ENCODE measurements at places on chromosomes 11 and 22.

DNA sequence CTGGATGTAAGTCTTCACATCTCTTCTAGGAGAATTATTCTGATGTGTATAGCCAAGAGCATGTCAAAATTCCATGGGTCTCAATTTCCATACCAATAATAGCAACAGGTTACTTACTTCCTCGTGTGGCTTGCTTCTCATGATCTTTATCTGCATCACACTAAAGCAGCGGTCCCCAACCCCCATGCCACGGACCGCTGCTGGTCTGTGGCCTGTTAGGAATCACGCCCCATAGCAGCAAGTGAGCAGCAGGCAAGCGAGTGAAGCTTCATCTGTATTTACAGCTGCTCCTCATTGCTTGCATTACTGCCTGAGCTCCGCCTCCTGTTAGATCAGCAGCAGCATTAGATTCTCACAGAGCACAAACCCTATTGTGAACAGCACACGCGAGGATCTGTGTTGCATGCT is 28.9 kb upstream of the SLC25A1 start:
- no peak for DNase-seq

DNA sequence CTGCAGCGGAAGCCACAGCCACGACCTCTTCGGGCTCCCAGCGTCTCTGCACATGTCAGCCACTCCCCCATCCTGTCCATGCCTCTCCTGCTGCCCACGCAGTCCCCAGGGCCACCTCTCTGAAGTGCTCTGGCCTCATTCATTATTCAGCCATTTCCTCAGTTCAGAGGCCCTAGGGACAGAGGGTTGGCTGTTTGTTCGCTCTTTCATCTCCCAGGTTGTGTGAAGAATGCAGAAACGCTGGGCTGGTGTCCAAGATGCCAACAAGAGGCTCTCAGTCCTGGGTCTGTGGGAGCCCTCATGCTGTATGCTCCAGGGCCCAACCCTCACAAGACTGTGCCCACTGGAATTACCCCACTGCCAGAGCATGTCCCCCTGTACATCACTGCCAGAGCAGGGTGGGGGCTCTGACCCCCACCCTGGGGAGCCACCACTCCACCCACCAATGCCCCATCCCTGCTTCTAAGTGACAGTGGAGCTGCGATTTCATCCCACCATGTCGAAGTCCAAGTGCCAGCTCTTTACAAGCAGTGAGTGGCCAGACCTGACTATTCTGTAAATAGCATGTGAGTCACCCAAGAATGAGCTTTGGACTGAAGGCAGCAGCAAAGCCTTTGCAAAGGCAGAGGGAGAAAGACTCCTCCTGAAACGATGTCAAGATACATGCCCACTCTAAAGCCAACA is 209.6 kb downstream of the BUD13 start:
- no peak for DNase-seq

- DNase-seq = no peak
These were observed 135.2 kb upstream of the NCAM1 start for GRCh38 chr11:112826026-112826425.

DNA sequence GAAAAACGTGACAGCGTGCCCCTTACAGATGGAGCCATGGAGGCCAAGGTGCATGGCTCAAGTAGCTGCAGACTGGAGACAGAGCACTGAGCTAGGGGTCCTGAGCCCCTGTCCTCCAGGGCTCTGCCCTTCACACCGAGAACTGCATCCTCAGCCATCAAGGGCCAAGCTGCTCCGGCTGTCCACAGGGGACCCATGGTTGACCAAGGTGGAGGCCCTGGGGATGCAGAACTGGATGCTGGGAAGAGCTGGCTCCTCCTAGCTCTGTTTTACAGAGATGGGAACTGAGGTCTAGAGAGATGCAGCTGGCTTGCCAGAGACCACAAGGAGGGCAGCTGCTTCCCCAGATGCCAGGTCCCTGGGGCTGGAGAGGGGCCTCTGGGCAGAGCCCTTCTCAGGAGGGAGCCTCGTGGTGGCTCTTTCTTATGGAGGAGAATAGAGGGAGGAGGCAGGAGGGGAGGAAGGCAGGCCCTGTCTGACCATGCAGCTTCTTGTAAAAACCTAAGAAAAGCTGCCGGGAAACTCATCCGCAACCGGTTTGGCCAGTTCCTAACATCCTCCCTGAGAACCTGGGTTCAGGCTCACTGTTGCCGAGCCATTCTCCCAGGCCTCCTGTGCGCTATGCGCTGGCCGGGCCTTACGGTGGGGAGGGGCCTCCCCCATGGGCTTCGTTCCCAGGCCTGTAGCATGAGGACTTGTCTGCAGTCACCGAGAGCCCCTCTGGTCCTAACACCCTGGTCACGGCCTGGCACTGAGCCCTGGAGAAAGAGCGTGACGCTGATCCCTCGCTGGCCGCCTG is 80.6 kb downstream of the WNT7B start:
- DNase-seq = no peak

DNA sequence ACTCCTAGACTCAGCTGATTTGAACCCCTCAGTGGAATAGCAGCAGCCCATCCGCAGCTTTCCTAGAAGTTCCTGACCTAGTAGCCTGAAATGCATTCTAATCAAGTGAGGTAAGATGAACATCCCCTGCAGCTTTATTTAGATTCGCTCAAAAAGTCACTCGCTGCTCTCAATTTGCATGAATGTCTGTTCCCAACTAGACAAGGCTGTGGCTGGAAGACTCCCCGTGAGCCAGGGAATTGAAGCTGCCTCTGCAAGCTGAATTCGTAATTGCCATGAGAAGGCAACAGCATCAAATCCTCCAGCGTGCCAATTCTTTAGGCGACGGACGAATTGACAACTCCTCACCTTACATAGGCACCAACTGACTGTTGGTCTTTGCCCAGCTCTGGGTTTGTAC is 17.1 kb upstream of the SCN3B start:
- no peak for DNase-seq

DNA sequence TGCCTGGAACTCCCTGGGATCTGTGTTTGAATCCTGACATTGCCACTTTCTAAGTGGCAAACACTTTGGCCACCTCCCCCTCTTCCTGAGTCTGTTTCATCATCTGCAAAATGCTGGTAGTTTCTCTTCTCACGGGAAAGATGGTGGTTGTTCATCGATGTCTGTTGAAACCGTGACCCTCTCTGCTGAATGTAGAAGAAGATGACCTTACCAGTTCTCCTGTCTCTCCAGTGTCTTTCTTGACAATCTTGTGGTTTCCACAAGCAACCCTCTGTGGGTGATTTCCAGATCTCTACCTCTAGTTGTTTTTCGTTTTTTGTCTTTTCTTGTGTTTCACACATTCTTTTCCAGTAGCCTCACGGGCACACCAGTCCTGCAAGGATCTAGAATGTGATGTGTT is 27.5 kb downstream of the ZBTB16 start:
- DNase-seq = no peak

DNA sequence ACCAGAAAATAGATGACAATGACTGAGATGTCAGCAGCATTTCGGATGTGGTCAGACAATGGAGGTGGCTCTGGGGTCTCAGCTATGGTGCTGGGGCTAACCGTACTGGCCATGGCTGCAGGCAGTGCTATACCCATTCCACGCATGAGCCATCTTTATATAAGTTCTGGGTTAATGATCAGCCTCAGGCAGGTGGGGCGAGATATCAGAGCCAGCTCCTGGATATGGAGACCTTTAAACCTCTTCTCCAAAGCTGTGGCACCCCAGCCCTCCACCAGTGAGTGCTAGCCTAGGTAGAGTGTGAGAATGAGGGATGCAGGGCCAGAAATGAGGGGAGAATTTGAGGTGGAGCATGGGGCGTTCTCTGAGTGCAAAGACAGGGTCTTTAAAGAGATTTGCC is at the start of gene SLC5A4:
Gene SLC5A4, minus strand, starts transcription at position 131 of the 400 bp plus-strand sequence. Its CDS starts 18 bp downstream, at position 113.
- no peak for DNase-seq

- DNase-seq = no peak
These were observed 45.5 kb downstream of the ENDOD1 start for GRCh38 chr11:95135155-95135554.

- DNase-seq = no peak
These were observed 6.0 kb upstream of the STT3A start for GRCh38 chr11:125586623-125587022.

DNA sequence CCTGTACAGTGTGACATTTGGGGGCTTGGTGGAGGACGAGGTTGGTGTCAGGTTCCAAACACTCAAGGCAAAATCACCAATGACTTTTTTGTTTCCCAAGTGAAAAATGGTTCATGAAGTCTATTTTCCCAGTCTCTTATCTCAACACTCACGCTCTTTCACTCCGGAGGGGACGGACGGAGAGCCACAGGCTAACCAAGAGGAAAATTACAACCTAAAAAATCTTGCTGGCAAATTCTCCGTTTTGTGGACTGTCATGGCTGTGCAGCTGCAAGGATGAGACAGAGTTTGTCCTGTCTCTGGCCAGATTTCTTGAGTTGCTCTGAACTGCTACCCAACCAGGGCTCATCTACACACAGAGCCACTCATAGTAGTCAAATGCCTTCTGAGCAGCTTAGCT is 101.2 kb downstream of the ABTB2 start:
- DNase-seq = no peak

DNA sequence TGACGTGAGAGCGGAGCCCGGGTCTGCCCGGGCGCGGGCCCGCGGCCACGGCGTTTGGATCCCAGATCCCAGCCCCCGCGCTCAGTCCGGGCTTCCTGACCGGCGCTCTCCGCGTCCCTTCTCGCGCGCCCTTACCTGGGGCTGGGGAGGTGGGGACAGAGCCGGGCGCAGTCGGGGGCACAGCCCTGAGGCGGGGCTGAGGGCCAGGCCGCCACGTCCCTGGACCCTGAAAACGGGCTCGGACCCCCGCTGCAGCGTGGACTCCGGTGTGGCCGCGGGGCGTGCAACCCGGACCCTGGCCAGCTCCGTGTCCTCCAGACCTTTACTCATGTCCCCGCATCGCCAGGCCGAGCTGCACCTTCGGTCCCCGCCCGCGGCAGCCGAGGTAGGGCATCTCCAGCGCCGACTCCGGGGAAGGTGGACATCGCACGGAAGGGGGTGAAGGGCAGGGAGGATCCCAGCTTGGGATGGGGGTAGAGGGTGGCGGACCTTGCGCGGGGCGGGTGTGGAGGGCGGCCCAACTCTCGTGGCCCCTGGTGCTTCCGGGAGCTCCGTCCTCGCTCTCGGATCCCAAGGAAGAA is 9.9 kb upstream of the AIFM3 start:
- DNase-seq = no peak

DNA sequence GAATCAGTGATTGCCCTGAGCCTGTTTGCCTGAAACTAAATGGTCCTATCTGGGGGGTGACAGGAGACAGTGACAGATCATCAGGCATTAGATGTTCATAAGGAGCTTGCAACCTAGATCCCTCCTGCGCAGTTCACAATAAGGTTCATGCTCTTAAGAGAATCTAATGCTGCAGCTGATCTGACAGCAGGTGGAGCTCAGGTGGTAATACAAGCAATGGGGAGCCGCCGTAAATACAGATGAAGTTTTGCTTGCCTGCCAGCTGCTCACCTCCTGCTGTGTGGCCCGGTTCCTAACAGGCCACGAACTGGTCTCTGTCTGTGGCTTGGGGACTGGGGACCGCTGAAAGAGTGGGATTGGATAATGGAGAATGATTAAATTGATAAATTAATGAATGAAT is 14.0 kb downstream of the NOX4 start:
- DNase-seq = no peak

GRCh38 chr11:826836-827145 is 928 bp upstream of the CRACR2B start:
- DNase-seq = no peak

- DNase-seq = no peak
These were observed 1152.1 kb downstream of the TBC1D22A start for GRCh38 chr22:47914481-47915097.

GRCh38 chr22:30309951-30310741 is 16.6 kb downstream of the TBC1D10A start:
- DNase-seq = no peak

DNA sequence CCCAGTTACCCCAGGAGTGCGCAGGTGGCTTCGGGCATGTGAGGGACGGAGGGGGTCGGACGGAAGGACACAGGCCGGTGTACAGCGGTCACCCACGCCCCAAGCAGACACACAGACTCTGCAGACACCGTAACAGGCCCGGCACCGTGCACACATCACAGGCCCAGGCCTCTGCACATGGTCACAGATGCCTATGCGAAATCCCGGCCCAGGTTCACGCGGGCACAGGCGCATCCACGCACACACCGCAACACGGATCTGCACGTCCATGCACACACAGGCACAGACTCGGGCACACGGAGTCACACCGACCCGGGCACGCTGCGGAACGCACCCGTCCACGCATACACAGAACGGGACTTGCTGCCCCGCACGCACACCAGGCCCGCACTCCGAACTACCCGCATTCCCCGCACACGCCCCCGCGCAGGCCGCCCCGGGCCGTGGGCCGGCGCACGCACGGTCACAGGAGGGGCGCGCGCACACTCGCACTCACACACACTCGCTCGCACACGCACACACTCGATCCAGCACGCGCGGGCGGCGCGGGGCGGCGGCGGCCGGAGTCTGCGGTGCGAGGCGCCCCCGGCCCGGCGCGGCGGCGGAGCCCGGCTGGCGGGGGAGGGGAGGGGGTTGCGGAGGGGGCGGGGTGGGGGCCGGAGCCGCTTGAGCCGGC is at the start of gene MGAT3:
Gene MGAT3, plus strand, starts transcription at position 491 of the 676 bp plus-strand sequence. CDS start 30,336 bp downstream, outside the sequence.
- DNase-seq = no peak

GRCh38 chr11:58742140-58742539 is 10.4 kb upstream of the GLYAT start:
- DNase-seq = no peak

- no peak for DNase-seq
These were observed 112.6 kb downstream of the C11orf91 start for GRCh38 chr11:33588056-33588455.

DNA sequence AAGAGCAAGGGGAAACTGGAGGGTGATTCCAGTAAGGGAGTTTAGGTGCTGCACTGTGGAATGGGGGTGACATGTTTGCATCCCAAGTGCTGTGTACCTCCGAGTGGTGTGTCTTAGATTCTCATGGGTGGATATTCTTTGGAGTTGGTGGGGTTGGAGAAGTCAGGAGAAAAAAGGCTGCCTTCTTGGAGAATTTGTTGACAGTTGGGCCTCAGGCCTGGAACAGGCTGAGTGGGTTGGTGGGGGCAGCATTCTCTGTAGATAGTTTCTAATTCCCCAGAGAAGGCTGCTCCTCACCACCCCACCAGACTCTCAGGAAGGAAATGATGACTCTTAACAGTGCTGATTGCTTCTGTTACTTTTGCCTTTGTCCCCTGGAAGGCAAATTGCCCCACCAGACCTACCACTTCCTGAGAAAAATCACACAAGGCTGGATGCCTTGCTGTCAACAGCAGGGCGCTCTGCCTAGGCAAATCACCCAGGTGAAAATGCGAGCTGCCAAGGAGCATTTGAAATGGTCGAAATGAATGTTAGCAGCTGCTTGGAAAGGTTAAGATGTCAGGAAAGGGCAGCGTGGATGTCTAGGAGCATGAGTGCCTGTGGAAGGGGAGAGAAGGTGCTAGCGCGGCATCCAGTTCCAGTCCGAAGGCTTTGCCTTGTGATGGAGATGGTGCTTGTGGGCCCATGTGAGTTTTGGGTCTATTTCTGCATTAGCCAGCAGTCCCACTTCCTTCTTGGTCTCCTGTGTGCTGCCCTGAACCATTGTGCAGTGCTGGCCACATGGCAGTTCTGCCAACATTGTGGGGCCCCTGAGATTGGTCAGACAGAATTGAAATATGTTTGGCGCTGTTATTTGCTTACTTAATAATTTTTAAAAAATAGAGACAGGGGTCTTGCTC is 29.7 kb upstream of the SORL1-AS1 start:
- DNase-seq = peak; percentile 27

GRCh38 chr11:18371279-18371678 is 23.1 kb upstream of the LDHA start:
- no peak for DNase-seq

GRCh38 chr22:25485626-25486545 is 78.6 kb upstream of the GRK3 start:
- DNase-seq = no peak
